ENCODE measurements at places on chromosomes 5 and 9. TPM values are rescaled to one million over a fixed set of nuclear protein-coding genes. Genes with fewer than 3 reads are reported as not detected.

GRCh38 chr5:68225188-68225910 lies 9.8 kb downstream of the PIK3R1 start:
- DNase-seq = peak; percentile 69

Gene C5orf52
- total RNA-seq = 5.5 TPM

- no peak for DNase-seq
These were observed 183.2 kb downstream of the FRMD3 start for GRCh38 chr9:83355024-83355444.

DNA sequence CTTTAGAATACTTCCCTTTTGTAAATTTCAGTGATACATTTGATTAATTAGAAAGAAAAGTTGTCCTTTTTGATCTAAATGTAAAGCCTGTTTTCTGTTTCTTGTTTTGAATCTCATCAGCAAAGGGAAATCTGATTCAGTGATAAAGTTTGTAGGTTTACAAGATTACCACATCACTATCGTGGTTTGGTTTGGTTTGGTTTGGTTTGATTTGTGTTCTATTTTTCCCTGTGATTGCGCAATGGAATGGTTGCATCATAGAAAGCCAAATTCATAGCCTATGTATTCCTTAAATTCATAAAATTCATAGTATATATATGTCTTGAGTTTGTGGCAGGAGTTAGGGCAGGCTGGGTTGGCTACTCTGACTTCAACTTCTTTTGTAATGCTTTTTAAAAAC lies 15.2 kb downstream of the SRFBP1 start:
- no peak for DNase-seq

Gene TMEM232
- total RNA-seq = 2.1 TPM

Gene RANBP3L
- total RNA-seq = 0.19 TPM

DNA sequence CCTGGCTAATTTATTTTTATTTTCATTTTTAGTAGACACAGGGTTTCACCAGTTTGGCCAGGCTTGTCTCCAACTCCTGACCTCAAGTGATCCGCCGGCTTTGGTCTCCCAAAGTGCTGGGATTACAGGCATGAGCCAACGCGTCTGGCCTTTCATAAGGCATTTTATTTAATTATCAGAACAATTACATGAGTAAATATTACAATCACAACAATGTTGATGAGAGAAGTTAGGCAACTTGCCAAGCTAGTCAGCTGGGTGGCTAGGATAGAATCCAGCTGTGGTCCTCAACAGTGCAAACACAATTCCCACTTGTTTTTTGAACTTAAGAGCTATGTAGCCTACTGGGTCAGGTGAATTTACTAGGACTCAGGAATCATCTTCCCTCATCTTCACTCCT lies 22.0 kb downstream of the C9orf57 start:
- DNase-seq = no peak

DNA sequence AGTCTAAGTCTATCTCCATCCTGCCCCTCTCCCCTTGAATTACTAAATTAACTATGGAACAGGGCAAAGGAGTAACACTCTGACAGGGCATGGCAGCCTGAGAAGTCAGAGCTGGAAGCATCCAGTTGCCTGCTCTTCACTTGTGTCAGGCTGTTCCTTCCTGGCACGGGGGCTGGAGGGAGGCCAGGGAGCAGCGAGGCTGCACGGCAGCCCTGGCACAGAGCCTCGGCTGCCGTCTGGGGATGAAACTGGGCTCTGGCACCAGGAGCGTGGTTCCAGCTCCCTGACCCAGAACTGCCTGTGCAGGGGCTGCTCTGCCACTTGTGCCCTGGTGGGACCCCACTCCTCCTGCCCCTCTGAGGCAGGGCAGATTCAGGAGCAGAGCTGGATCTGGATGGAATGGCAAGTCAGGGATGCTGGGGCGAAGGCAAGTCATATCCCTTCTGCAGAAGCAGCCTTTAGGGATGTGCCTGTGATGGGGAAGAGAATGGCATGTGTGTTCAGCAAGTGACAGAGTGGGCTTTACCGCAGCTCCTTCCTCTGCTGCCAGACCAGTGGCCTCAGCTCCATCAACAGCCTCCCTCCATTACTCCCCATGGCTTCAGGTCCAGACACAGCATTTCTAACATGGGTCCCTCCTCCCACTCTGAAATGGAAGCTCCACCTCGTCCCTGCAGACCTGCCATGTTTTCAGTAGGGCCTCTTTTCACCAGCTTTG lies 42.2 kb upstream of the PDE8B start:
- no peak for DNase-seq

GRCh38 chr9:14313378-14313940 lies 482 bp downstream of the NFIB start:
- DNase-seq = peak; percentile 43

DNA sequence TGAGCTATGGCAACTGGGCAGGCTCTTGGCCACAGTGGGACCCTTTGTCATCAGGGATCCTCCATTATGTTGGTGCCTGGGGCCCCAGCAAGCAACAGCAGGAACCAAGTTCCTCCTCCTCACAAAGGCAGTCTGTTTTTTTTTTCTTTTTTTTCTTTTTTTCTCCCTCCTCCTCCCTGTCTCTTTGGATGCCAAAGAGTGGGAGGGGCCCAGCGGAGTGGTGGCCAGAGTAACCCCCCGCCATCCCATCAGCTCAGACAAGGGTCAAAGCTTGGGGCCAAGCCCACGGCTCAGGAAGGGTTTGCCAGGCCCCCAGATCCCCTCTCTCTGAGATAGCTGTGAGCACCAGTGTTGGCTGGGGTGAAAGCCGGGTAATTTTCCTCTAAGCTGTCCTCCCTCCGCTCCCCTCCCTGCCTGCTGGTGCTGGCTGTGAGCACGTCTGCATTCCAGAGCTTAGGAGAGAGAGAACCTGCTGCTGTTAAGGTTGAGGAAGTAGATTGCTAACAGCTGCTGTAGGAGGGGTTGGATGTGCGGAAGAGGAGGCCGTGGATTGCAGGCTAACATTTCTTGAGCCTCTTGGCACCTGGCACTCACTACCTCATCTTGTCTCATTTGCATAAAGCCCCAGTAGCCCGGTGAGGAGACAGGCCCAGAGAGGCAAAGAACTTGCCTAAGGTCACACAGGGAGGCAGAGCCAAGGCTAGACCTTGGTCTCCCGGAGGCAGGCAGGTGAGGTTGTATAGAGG lies 21.2 kb downstream of the GSN start:
- DNase-seq = peak; percentile 70

GRCh38 chr5:115338851-115339250 lies 42.4 kb upstream of the CCDC112 start:
- no peak for DNase-seq

DNA sequence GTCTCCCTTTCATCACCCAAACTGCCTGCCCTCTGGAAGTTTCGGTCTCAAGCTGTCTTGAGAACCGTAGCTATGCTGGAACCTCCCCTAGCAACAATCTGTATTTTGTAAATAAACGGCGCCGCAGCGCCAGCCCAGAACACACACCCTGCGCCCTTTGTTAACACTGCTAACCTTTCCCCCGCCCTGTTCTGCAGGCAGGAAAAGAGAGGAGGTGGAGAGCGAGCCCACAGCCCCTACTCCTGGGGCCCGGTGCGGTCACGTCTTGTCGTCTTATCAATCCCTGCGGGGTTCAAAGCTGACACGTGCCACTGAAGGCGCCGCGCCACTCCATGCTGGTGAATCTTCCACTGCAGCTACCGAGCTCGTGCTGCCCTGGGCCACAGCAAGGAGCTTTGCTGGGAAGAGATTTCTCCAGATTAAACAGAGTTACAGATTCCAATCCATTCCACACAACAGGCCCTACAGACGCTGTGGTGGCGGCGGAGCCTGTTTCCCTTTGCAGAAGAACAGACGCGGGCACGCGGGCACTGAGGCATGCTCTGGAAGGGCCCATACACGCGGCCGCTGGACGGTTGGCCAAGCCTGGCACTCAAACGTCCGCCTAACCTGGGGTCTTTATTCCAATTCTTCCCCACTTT lies 25.3 kb downstream of the ZDHHC11B start:
- DNase-seq = peak; percentile 84

- no peak for DNase-seq
These were observed 73.2 kb downstream of the SH3PXD2B start for GRCh38 chr5:172380987-172381643.

DNA sequence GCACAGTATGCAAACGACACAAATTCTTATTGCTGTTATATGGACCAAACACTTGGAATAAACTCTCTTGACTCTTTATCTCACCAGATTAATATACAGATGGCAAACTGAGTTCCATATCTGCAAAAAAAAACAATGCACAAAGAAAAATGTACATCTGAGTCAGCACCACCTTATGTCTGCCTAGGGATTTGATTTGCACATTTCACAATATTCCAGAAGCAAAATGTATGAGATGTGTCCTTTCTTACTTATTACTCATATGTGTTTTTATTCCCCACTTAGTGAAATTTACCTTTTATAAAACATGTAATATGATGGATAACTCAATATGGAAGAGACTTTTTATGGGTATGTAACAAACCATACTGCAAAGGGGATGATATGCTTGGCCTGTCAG lies 236.9 kb downstream of the GLIS3 start:
- no peak for DNase-seq

- DNase-seq = peak; percentile 40
These were observed 28.4 kb downstream of the PSAT1 start for GRCh38 chr9:78325343-78325742.

DNA sequence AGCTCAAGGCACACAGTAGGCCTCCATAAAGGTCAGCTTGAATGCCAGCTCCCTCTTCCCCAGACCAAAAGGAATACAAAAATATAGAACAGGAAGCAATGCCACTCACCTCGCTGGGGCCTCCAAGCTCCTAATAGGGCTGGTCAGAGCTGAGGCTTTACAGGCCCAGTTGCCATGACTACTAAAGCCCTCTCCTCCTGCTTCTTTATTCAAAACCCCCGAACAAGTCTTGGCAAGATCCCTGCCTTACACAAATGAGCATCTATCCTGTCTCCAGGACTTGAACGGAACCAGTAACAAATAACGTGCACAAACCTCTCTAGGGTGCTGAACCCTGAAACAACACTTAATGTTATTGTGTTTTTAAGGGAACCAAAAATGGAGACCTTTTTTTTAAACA lies 136.3 kb downstream of the SIL1 start:
- DNase-seq = no peak

DNA sequence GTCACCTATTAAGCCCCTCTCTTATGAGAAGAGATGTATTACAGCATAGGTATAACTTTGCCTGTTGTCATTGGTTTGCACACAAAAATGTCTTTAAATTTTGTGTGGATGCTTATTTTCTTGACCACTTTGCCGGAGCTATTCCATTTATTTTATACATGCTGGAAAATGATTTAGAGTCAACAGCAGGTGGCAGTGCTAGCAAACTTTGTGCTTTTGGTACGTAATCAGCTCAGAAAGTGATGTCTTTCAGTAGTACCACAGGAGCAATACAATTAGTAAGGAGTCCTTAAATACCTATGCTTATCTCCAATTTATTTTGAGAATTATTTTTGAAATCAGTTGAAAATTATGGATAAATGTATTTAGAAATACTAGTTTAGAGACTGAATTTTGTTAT lies 19.8 kb upstream of the NUDT12 start:
- DNase-seq = no peak

DNA sequence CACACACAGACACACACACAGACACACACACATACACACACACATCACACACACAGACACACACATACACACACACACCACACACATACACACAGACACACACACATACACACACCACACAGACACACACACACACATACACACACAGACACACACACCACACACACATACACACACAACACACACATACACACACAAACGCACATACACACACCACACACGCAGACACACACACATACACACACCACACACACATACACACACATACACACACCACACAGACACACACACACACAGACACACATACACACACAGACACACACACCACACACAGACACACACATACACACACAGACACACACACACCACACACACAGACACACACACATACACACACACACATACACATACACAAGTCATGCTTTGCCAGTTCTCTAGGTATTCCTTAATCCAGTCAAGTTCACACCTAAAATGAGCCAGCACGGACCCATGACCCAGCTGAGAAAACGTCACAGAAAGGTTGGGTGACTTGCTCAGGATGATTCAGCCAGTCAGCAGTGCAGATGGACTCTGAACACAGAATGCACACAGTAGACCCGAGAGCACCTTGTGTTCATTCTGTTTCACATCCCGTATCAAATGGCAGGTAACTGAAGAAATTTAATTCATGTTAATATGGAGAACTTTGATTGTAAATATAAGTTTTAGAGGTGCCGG lies 746.4 kb downstream of the MTRR start:
- no peak for DNase-seq

GRCh38 chr9:111969061-111969460 lies 72.4 kb downstream of the UGCG start:
- no peak for DNase-seq

GRCh38 chr9:37913480-37914153 lies 9.7 kb upstream of the SLC25A51 start:
- DNase-seq = peak; percentile 88

Gene CAAP1
- total RNA-seq = 38.0 TPM

Gene GARNL3
- total RNA-seq = 5.1 TPM

Gene PCSK1
- 3.6 TPM for total RNA-seq

- no peak for DNase-seq
These were observed 127.9 kb upstream of the PALM2AKAP2 start for GRCh38 chr9:109652112-109652511.

DNA sequence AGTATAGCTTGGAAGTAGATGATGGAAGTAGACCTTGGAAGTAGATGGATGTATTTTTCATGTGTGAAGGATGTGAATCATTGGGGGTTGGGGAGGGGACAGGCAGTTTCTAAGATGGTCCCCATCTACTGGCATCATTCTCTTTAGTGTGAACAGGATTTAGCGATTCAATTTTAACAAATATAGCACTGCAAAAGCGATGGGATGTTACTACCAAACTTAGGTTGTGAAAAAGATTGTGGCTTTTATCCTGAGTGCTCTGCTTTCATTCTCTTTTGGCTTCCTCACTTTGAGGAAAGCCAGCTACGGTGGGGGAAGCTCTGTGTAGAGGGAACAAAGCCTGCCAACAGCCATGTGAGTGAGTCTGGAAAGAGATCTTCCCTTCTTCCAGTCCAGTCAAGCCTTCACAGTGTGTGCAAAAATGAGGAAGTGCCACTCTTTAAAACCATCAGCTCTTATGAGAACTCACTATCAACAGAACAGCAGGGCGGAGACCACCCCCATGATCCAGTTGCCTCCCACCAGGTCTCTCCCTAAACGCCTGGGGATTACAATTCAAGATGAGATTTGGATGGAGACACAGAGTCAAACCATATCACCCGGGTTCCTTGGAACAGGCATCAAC lies 441.4 kb downstream of the SH3GL2 start:
- no peak for DNase-seq

DNA sequence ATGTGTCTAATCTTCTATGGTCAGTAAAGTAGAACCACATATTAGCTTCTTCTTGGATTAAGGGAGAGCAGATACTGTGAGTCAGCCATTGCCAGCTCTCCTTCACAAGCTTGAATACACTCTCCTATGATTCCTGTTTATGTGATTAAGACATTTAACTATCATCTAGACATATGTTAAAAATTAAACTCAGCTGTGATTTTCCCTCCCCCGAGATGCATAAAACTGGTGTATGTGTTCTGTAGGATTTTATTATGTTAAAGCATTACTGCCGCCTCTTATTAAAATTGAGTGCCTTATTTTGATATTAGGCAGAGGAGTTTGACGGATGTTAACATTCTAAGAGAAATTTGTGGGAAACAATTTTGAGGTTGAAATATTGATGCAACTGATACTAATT lies 114.6 kb downstream of the ACTBL2 start:
- no peak for DNase-seq

All from colonic mucosa (tissue), 4 donors.